ENCODE measurements at places on chromosomes 11 and 22. TPM values are rescaled to one million over a fixed set of nuclear protein-coding genes. Genes with fewer than 3 reads are reported as not detected.

DNA sequence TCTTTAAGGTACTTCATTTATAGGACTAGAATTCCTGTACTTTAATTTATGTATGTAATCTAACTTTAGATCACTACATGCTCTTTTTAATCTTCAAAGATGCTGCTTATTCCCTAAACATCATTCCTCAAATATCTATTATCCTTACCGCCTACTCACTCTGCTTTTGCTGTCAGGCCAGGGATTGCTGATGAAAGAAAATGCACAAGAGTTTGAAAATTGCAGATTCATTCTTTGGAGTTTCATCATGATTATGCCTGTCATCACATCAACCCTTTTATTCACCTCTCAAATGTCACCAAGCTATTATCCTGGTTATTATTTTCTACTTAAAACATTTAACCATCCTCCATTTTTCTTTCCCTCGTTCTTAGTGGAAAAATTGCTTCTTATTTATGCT lies 802.7 kb downstream of the METTL15 start:
- no peak for DNase-seq

- no peak for DNase-seq
These were observed 26.4 kb upstream of the ZBTB16 start for GRCh38 chr11:114033066-114033465.

GRCh38 chr11:36361472-36361871 lies 65.4 kb downstream of the PRR5L start:
- DNase-seq = peak; percentile 54

DNA sequence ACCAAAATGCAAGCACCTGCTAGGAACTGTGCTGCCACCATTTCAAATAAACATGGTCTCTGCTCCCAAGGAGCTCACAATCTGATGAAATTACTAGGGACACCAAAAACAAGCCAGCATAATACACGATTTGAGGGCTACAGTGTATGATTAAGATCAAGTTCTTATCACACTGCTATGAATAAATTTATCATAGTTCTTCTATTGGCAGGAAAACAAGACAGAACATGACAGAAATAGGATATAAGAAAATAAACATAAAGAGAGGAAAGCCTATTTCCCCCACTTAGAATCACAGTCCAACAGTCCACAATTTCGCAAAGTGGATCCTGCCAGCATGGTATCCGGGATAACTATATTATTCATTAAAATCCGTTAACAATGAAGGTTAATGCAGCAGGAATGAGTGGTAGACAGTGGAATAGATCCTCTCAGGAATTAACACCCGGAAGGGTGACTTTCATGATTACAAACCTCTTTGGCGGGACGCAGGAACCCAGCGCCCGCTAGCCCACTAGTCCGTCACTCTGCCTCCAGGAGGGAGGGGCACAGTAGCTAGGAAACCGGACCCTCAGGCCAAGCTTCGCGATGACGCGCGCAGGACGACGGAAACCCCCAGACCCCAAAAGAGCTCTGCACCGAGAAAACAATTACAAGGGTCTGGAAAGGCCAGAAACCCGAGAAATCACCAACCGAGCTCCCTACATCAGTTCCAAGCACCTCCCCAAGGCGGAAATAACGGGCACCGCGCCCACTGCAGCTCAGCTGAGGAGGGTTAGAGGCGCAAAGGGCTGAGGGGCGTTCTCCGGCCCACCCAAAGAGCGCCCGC lies 607 bp downstream of the CCDC82 start:
- DNase-seq = no peak

- peak; percentile 74 for DNase-seq
These were observed 25.0 kb upstream of the TMPRSS5 start for GRCh38 chr11:113730887-113731726.

DNA sequence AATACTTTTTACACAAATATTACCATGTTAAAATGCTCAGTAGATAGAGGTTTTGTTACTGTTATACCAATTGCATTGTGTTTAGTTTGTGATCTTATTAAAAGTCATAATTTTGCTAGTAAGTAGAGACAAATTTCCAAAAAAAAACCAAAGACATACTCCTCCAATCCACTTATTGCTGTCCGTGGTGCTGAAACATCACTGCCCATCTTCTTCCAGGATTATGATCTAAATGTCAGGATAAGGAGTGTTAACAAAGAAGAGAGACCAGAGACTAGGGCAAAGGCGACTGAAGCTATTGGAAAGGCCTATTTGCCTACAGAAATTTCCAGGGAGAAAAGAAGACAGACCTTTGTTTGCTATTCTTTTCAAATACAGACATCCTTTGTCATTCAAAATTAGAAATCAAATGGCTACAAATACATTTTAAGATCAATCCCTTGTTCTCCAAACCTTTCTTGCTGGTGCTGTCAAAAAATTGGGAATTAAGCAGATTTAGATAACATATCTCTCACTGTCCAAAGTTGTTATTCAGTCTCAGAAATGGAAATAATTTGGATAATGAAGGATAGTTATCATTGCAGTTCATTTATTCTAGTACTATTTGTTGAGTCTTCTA lies 199.7 kb downstream of the C11orf91 start:
- DNase-seq = peak; percentile 58

- no peak for DNase-seq
These were observed 30.7 kb downstream of the ST3GAL4 start for GRCh38 chr11:126385991-126386728.

GRCh38 chr11:66595245-66595904 lies 2.4 kb downstream of the CCS start:
- peak; percentile 79 for DNase-seq

GRCh38 chr11:120629407-120630080 lies 118.0 kb downstream of the GRIK4 start:
- DNase-seq = no peak

DNA sequence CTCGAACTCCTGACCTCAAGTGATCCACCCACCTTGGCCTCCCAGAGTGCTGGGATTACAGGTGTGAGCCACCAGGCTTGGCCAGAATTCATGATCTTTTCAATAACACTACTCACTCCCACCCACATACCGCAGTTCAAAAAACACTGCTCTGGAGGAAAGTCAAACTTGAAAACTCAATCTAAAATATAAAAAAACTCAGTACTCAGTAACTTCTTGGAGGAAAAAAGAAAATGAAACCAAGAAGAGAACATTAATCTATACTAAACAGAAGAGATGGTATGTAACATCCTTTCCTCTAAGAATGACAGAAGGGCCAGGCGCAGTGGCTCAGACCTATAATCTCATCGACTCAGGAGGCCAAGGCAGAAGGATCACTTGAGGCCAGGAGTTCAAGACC lies 58.3 kb downstream of the MRTFA start:
- DNase-seq = no peak

Gene RAG1
- 0.32 TPM for total RNA-seq

Gene MAPK8IP2
- total RNA-seq = 0.43 TPM
